Lung (tissue), 17 donors: ENCODE measurements at places on chromosomes 6 and 20. TPM values are rescaled to one million over a fixed set of nuclear protein-coding genes. Genes with fewer than 3 reads are reported as not detected.

GRCh38 chr6:170516783-170517616 lies 36.1 kb downstream of the PSMB1 start:
- peak; percentile 57 for DNase-seq

- DNase-seq = no peak
Measured at GRCh38 chr20:58652606-58653294, 1.7 kb downstream of the STX16 start.

Gene RPS6KA2
- polyA plus RNA-seq = 61.9 TPM

Gene ECI2
- polyA plus RNA-seq = 18.9 TPM

GRCh38 chr20:39886650-39887190 lies 802.3 kb downstream of the MAFB start:
- peak; percentile 37 for DNase-seq

GRCh38 chr6:16336056-16336818 lies 97.8 kb downstream of the GMPR start:
- no peak for DNase-seq

- no peak for DNase-seq
Measured at GRCh38 chr6:149024361-149024760, 277.5 kb downstream of the UST start.

Gene TTLL9
- polyA plus RNA-seq = 1.9 TPM

- peak; percentile 47 for DNase-seq
Measured at GRCh38 chr6:5996714-5997419, 9.9 kb downstream of the NRN1 start.

- DNase-seq = no peak
Measured at GRCh38 chr6:77502981-77503380, 39.7 kb upstream of the HTR1B start.

DNA sequence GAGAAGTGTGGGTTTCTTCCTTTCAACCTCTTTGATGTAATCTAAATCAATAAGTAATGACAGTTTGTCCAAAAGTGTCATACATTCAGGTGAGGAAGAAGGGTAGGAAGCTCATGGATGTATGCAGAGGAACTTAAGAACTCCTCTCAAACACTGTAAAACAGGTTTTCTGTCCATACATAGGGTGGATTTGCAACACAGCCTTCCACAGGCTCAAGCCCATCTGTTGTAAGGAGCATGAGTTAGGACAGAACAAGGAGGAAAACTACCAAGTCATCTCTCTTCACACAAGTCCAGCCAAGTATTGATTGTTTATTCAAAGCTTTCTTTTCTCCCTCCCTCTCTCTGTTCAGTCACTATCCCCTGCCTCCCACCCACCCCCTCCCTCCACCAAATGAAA lies 49.0 kb upstream of the CDYL start:
- DNase-seq = no peak

DNA sequence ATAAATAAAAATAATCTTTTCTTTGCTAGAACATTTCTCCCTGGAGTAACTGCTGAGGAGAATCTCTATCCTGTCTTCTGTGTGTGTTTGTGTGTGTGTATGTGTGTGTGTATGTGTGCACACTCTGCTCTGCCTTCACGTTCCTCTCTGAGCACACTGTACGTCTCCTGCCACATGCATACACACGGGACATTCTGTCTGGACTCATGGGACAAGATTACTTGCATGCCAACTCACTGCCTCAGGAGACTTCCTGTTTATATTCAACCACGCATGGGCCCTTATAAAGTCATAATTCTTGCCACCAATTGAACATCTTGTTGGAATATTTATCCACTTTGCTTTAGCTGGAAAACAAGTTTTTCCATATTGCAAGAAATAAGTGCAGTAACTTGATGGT lies 930.6 kb downstream of the KIF16B start:
- no peak for DNase-seq
